ENCODE measurements at places on chromosomes 7 and 10.

GRCh38 chr7:44276571-44277221 is 48.7 kb downstream of the CAMK2B start:
- DNase-seq, result no peak

DNA sequence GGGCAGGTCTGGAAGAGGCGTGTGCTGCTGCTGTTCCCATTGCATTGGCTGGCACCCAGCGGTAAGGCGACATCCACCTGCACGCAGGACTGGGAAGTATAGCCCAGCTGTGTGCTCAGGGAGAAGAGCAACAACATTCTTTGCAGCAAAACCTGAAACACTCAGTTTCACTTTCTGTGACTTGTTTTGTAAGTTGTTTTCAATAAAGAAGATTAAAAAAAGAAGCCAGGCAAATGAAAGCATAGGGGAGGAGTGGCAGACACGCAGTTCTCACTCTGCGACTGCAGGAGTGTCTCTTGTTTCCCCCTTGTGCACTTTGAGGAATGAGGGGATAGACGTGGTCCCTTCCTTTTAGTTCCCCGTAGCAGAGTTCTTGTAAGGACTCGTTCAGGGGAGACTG is 5.8 kb downstream of the FBH1 start:
- no peak for DNase-seq

DNA sequence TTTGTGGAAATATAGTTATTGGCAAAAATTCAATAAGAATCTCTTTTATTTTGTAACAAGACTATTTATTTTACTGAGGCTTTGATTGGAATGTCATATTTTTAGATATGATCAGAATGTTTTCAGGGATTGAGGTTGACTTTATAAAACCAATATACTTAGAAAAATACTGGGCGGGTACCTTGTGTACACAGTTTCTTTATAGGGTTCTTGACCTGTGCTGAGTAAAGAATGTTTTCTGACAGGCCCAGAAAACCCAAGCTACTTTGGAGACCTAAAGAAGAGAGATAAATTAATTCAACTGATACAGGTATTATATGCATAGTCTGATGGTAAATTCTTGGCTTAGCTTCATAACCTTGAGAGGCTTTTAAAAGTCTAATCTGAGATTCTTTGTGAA is 23.9 kb upstream of the SPAM1 start:
- no peak for DNase-seq

GRCh38 chr10:84213076-84213475 is 12.3 kb downstream of the LRIT2 start:
- no peak for DNase-seq

GRCh38 chr10:8830876-8831275 is 776.4 kb downstream of the GATA3 start:
- DNase-seq, result no peak

- peak; percentile 43 for DNase-seq
Measured at GRCh38 chr10:132420981-132421846, 24.2 kb downstream of the PWWP2B start.

DNA sequence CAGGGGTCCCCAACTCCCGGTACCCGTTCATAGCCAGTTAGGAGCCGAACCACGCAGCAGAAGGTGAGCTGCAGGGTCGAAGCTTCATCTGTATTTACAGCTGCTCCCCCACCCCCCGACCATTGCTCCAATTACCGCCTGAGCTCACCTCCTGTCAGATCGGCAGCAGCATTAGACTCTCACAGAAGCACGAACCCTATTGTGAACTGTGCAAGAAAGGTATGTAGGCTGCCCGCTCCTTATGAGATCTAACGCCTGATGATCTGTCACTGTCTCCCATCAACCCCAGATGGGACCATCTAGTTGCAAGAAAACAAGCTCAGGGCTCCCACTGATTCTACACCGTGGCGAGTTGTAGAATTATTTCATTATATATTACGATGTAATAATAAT is 14.6 kb upstream of the AZGP1 start:
- no peak for DNase-seq

GRCh38 chr7:117386110-117386706 is 41.1 kb downstream of the ASZ1 start:
- no peak for DNase-seq

DNA sequence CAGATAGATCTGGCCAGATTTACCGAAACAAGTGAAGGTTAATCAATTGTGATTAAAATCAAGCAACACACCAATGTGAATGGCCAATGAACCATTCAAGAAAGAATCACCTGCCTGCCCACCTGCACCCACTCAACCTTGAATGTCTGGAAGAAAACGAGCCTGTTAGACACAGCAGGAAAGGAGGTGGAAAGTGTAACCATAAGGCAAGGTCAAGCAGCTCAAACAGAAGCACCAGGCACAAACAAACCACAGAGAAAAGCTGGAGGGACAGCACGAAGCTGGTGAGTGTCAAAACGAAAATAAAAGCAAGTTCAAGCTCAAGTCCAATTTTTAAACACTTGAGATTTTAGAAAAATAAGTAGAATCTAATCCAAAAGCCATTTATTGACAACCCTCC is 64.9 kb downstream of the STEAP1B start:
- no peak for DNase-seq

DNA sequence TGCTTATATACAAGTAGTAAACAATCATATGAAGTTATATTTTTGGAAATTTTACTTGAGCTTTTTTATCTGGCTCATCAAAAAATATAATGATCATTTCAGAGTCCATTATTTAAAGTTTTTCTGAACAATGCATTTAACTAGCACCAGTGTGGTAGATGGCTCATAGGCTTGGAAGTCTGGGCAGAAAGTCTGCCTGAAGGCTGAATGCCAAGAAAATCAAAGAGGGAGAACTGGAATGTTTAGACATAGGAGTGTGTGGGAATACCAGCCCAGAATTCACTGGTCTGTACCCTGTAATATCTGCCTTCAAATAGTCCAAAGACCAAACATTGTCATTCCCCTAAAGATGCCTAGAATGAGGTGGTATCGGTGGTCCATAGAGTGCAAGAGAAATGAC is 40.3 kb upstream of the ANK3 start:
- DNase-seq, result no peak

GRCh38 chr7:135980012-135980551 is 2.9 kb upstream of the MTPN start:
- no peak for DNase-seq

- peak; percentile 64 for DNase-seq
Measured at GRCh38 chr7:149071641-149072437, 18.7 kb downstream of the ZNF786 start.

GRCh38 chr7:106775552-106775936 is 89.5 kb upstream of the PIK3CG start:
- DNase-seq, result no peak

- DNase-seq, result no peak
Measured at GRCh38 chr10:71307469-71308085, 11.5 kb upstream of the SLC29A3 start.

GRCh38 chr10:22501413-22501812 is 156.1 kb downstream of the SPAG6 start:
- DNase-seq, result no peak

DNA sequence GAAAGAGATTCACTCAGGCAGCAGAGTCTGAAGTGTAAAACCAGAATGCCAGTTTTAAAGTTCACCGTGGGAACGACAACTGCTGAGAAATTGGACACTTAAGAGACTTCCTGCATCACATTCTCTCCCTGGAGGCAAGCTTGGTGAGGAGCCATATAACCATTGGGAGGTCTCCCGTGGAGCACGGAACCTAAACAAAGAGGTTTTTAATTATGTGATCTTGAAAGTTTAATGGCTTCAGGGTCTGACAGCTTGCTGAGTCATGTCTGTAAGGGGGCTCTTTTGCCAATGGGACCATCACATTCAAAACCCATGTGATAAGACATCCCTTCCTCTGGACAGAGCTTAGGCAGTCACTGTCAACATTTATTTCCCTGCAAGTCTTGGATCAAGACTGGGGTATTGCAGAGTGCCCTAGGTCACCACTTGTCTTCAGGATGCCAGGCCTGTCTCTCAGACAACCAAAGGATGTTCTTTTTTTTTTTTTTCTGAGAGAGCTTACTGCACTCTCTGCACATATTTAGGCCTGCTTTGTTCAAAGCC is 674.4 kb downstream of the TYW1 start:
- DNase-seq, result no peak

GRCh38 chr10:73876157-73876556 is 1.8 kb upstream of the CAMK2G start:
- no peak for DNase-seq

- no peak for DNase-seq
Measured at GRCh38 chr10:114780577-114781184, 40.9 kb upstream of the FHIP2A start.

DNA sequence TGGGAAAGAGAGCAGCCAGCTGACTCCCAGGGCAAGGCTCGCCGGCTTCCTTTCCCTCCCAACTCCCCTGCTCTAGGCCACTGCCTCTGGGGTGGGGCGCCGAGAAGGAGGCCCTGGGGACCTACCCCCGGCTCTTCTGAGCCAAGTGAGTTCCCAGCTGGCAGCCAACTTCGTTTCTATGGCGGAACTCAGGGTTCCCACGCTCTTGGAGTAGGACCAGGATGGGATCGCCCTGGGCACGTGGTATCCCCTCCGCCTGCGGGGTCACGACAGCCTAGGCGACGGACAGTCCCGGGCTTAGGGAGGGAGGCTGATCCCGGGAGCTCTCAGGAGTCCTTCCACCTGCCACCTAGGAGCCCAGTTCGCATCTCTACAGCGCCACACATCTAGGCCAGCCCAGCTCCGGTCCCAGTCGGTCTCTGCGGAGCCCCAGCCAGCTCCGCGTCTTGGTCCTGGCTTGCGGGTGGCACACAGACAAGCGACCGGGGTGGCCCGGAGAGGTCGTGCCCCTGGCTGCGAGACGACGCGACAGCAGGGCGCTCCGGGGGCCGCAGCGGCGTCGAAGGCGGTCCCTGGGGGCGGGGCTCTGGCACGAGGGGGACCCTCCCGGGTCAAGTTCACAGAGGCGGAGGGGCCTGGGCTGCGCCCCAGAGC is 20.5 kb upstream of the GATA3 start:
- peak; percentile 35 for DNase-seq

DNA sequence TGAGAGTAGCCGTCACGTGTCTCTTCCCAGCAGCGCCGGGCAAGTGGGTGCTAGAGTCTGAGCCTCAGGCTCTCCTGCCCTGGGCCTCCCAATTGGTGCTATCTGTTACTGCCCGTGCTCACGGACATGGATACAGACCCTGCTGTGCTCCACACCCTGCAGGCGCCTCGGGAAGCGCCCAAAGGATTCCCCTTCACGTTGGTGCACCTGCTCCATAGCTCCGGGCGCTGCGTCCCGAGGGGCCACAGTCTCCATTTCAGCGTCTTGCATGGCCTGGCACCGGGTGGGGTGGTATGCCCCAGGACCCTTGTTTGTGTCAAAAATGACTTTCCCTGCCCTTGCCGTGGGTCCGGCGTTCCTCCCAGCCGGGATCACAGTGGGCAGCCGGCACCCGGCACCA is 13.8 kb upstream of the ZNF212 start:
- DNase-seq, result no peak

GRCh38 chr10:105974803-105975456 is 1189.6 kb downstream of the SORCS1 start:
- DNase-seq, result no peak

DNA sequence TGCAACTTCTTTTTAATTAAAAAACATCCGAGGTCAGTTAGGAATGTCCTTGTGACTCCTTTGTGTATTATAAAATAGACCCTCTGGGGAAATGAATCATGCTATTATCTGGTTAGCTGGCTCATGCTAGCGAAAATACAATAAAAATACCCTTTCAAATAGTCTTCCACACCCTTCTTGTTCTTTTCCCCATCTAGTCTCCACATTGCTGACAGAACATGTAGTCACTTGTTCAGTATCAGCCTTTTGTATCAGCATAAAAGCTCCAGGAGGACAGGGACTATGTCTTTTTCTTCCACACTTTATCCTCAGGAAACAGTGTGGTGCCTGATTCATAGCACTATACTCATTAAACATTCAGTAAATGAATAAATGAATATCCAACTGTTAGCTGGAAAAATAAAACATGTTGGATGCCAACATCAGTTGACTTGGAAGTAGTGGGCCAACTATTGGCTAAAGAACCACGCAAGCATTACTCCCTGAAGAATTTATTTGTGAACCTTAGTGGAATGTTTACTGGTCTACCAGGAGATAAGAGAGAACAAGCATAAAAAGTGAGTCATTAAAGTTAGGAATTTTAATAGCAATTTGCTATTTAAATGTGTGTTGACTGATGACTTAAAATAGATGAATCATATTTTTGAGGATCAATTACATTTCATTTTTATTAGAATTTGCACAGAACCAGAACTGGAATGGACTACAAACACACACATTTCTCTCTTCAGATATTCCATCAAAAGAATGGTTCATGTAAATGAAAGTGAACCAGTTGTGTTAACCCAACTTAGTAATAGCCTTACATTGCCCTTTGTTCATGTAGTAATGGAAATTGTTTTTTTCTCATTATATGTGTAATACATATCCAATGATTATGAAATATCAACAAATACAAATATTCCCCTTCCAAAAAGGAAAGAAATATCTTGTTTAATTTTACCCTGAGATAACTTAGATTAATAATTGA is 129.6 kb downstream of the DKK1 start:
- DNase-seq, result no peak

GRCh38 chr7:44144968-44145478 is 3.9 kb upstream of the MYL7 start:
- no peak for DNase-seq
